ENCODE measurements at places on chromosomes 3 and 15.
A peak's percentile ranks its signal among the peaks of the same experiment; 100 is the strongest.

DNA sequence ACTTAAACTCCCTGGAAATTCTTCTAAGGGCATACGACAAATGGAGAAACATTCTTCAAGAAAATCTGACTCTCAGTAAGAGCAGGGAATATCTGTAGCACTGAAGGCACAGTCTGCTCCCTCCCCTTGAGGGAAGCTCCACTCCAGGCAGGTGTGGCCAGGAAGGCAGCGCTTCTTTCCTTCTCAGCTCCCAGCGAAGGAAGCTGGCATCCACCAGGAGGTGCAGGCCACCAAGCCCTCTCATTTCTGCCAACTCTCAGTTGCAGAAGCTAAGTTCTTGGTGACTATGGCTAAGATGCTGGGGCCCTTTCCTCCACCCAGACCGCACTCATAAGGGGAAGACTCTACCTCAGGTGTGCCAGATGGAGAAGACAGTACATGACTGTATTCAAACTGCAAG, 37.7 kb upstream of the SLC41A3 start:
- no peak for DNase-seq

DNA sequence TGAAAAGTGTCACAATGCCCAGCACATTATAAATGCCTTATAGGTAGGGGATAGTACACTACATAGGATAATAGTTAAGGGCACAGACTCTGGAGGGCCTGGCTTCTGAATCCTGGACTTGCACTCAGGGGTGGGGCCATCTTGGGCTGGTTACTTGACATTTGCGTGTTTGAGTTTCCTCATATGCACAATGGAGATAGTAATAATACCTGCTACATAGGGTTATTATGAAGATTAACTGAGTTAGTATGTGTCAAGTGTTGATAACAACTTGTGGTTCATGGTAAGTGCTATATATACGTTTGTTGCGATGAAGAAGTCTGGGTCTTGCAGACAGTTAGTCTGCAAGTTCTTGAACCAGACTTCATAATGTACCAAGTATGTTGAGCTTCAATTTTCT, 37.0 kb downstream of the MITF start:
- DNase-seq: no peak

DNA sequence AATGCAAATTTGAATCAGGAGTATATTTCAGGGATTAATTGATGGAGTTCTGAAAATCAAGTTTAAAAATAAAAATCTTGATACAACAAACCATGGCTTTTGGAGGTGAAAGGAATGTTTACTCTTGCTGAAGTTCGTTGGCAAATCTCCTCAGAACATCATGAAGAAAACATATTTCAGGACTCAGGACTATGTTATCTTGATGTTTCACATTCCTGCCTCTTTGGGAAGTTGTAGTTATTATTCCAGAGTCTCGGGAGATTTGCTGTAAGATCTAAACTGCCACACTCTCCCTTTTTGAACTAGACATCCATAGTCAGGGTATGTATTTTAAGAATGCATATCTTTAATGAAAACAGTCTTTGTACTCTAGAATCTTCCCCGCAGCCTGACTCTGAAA, 271.2 kb downstream of the RBMS3 start:
- peak; percentile 55 for DNase-seq

DNA sequence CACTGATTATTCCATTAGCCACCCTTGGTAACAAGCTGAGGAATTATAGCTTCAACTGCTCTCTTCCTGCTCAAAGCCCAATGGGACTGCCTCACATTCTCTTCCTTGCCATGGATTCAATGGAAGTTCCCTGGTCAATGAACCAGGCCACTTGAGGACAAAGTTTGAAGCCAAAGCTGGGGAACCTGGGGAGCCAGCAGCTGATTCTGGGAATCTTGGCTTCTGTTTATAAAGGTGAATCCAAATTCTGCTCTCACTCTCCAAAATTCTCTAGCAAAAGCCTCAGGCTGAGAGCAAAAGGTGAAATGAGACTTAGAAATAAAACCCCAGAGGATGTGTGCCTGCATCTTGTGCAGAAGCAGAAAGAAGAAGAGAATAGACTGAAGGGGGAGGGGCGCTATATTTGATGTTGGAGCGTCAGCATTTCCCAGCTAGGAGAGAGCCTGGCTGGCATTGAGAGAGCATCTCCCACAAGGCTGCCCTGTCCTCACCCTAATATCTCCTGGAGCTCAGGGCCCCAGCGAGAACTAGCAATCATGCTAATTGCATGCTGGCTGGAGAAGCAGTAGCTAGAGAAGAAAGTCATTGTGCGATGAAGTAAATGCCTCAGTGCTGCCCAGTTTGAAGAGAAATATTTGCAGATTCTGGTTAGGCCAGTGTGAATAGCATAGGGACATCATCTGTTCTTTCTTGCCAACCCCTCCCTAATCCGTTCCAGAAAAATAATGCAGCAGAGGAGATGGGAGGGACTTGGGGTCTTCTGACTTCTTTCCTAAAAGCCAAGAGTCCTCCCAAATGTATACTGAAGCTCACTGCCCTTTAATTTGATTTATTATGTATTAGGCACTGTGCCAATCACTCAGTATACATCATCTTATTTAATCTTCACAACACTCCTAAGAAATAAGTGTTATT, 34.9 kb upstream of the GAP43 start:
- no peak for DNase-seq

- no peak for DNase-seq
Measured at GRCh38 chr3:197219619-197220018, 78.8 kb downstream of the DLG1 start.

GRCh38 chr15:67085818-67086636, 20.6 kb downstream of the SMAD3 start:
- DNase-seq: peak; percentile 96

Measured in cardiac fibroblast (primary cell).